Activated CD8-positive, alpha-beta memory T cell treated with anti-CD3 and anti-CD28 coated beads for 4 hours (primary cell): ENCODE measurements at places on chromosomes 1 and 21.

DNA sequence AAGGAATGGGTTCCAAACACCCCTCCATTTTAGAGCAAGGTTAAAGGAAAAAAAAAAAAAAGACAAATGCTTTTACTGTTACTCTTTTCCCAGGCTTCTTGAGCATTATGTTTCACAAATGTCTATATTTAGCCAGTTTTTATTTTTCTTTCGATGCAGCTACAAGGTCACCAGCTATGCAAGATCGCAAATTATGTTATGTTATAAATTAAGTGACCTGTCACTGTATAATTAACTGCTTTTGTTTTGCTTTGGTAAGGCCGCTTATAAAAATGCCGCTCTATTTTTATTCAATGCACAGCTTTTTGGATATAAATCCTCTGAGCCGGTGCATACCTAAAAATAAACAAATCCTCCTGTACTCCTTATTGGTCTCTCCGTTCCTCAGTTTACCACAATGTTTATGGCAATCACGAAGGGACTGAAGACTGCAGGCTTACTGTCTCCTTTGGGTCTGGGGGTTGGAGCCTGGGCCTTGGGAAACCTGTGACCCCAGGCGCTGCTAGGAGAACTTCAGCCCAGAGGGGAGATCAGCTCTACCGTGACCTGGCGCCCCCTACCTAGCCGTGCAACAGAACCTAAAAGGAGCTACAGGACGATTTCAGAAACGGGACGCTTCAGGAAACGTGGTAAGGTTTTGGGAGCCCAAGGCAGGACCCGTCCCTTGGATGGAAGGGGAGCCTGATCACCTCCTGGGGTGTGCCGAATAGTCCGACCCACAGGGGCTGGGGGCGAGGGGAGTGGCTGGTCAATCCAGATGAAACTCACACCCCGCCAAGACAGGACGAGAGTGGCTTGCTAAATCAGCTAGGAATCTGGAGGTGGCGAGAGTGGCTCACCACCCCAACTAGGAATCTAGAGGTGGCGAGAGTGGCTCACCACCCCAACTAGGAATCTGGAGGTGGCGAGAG lies 101.2 kb upstream of the CD55 start:
- DNase-seq = no peak

DNA sequence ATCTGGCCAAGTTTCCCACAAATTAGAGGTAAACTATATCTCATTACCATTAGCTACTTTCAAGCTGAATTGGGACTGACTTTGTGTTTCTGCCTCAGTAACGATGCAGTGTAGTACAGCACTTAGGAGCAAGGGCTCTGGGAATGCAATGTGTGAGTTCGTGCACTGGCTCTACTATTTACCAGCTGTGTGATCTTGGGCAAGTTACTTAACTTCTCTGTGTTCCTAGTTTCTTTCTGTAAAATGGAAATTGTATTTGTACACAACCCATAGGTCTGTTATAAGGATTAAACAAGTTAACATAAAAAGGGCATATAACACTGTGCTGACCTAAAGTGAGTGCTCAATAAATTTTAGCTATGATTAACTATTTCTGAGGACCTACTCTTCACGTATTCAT lies 65.0 kb upstream of the CSF1 start:
- no peak for DNase-seq

- no peak for DNase-seq
Observed at GRCh38 chr1:234763367-234763766, 153.4 kb upstream of the IRF2BP2 start.

GRCh38 chr1:100775483-100775882 lies 55.9 kb downstream of the VCAM1 start:
- no peak for DNase-seq

- DNase-seq = no peak
Observed at GRCh38 chr1:117146575-117147340, 25.2 kb upstream of the TRIM45 start.

- DNase-seq = no peak
Observed at GRCh38 chr1:166082601-166083000, 84.2 kb downstream of the FAM78B start.

DNA sequence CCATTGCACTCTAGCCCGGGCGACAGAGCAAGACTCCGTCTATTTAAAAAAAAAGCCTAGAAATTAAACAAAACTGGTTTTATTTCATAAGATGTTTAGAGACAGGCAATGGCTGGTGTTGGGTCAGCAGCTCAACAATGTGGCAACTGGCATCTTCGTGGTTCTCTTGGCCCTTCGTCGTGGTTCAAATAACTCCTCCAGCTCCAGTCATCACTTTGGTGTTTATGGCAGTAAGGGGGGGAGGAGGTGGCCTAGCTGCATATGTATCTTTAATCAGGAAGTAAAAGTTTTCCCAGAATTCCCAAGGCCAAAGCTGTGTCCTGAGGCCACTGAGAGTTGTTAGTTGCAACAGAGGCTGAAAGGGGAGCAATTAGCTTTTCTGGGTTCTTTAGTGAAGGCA lies 13.0 kb upstream of the LTN1 start:
- no peak for DNase-seq
